NCI-H2081 (cell line): ENCODE measurements at places on chromosomes 7 and 10.

DNA sequence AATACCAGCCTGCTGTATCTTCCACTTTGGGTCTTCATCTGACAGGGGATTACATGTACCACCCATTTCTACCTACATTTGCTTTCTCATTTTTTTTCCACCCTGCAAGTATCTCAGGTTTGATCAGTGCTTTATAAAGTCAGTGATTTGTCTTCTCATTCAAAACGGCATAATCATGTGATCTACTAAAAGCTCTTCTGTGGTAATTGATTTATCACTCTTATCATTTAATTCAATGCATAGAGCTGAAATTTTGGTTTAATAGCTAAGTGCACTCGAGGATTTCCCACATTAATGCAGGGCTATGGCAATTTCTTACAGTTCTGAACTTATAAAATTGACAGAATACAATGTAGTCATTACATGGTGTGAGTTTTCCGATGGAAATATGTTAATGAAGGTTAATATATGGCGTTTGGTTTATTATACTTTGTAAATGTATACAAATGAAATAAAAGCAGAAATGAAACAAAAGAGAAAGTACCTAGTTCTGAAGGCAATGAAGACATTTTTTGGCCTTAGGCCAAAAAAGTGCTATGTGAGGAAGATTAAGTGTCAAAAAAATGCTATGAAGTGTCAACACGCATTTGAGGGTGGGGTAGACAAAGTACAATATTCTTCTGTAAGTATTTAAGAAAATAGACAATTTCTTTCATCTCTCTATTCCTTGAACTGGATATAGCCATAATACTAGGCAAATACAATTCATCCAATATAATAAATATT, 457.3 kb downstream of the ETV1 start:
- no peak for DNase-seq

GRCh38 chr10:46014206-46014605, 16.2 kb downstream of the NCOA4 start:
- no peak for DNase-seq

- no peak for DNase-seq
Observed at GRCh38 chr7:158766570-158767281, 62.1 kb upstream of the NCAPG2 start.

DNA sequence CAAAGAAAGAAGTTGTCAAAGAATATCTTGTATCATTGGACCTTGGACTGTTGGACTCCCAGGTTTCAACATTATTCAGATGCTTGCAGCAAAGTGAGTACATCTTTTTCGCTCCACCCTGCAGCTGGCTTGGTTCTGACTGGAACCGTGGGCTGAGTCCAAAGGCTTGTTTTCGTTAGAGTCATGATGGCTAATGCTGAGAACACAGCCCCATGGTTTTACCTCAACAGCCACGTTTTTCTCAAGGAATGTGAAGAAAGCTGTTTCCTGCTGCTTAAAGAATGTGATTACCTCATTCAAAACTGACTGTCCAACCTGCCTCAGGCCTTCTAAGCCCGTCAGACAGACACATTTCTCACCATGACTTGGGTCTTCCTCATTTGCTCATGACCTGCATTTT, 69.5 kb downstream of the STEAP1B start:
- no peak for DNase-seq

DNA sequence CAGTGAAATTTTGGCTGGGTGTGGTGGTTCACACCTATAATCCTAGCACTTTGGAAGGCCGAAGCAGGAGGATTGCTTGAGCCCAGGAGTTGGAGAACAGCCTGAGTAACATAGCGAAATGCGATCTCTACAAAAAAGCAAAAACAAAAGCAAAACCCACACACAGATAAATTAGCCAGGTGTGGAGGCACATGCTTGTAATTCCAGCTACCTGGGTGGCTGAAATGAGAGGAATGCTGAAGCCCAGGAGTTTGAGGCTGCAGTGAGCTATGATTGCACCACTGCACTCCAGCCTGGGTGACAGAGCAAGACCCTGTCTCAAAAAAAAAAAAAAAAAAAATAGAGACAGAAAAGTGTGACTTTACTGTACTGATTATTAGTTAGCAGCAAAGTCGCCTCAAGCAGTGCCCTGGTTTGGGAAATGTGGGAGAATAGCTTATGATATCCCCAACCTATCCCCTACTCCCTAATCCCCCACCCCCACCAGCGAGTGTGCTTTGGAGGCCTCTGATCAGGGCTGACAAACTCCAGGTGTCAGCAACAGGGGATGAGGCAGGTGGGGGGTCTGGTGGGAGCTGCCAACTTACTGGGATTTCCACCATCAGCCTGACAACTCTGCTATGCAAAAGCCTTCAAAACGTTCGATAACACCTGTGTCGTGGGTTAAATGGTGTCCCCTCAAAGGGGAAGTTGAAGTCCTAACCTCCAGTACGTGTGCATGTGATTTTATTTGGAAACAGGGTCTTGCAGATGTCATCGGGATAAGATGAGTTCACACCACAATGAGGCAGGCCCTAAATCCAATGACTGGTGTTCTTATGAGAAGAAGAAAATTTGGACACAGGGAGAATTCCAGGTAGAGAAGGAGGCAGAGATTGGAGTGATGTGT, 124.7 kb upstream of the SDK1 start:
- DNase-seq: no peak
